NCI-H2107 (cell line): ENCODE measurements at places on chromosomes 2 and 18.
A peak's percentile ranks its signal among the peaks of the same experiment; 100 is the strongest.

DNA sequence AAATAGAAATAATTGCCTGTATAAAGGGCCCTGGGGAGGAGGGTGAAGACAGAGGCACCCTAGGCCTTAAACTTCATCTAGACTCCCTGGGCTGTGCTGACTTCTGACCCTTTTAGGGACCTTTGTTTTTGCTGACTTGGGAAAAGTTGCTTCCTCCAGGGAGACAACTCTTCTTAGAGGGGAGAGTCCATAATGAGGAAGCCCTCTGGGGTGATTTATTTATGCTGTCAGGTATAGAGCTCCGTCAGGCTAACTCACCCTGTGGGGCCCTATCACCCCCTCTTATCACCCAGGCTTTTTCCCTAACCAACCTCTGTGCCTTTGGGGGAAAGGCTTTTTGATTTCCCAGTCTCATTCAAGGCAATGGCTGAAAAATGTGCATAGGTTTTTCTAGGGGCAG is 8.1 kb downstream of the ONECUT2 start:
- DNase-seq = no peak

DNA sequence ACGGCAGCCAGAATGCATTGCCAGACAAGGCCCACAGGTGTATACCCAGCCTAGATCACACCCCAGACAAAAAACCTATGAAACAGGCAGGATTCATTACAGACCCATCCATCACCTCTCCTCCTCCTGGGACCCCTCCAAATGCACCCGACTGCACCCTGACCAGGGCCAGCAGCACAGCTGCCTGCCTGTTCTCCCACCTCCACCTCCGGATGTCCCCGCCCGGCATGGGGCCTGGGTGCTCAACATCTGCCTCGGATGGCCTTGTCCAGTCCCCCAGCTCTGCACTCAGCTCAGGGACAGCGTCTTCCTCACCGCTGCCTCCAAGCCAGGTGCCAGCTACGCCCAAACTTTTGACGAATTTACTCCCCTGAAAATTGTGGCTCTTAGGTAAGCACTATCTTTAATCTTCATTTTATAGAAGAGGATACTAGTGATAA is 91.1 kb downstream of the TPO start:
- DNase-seq = no peak

- no peak for DNase-seq
Observed at GRCh38 chr2:160387558-160388262, 105.9 kb downstream of the RBMS1 start.

DNA sequence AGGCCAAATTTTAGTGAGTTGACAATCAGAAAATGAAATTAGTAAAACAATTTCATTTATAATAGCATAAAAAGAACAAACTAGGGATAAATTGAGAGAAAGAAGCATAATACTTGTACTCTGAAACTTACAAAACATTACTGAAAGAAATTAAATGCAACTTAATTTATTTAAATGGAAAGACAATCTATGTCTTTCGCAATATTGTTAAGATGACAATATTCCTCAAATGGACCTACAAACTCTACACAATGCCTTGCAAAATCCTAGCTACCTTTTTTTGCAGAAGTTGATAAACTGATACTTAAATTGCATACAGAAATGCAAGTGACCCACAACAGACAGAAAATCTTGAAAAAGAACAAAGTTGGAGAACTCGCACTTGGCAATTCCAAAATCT is 9.1 kb downstream of the EPG5 start:
- no peak for DNase-seq

DNA sequence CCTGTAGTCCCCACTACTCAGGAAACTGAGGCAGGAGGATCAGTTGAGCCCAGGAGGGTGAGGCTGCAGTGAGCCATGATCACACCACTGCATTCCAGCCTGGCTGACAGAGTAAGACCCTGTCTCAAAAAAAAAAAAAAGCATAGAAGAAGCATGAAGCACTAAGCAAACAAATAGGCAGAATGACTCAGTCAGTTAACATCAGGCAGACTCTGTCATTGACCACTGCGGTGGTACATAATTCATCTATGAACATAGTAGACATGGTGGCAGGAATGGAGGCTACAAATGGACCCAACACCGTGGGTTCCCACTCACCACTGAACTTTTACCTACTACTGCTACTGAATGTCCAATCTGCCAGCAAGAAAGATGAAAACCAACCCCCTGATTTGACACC is 7.6 kb upstream of the ASXL2 start:
- DNase-seq = no peak

- DNase-seq = no peak
Observed at GRCh38 chr2:126808929-126809328, 89.8 kb upstream of the TEX51 start.

DNA sequence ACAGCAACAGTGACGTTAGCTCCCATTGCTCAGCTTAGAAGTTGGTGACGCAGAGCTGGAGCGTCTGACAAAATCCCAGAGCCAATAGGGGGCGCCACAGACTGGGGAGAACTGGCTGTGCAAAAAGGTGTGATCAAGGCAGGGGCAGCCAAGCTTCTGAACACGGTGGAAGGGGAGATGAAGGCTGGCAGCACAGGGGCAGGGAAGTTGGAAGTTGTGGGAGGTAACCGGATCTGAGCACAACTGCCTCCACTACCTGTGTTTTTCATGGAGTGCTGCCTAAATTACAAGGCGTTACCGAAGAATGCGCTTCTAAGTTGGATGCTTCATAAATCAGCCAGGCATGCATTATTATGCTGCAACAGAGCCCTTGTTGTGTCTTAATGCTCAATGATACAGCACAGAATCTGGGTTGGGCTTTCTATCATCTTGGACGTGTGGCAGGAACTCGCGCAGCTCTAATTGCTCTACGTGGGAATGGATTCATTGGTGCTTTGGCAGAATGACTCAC is 370.0 kb downstream of the SLC4A3 start:
- no peak for DNase-seq

DNA sequence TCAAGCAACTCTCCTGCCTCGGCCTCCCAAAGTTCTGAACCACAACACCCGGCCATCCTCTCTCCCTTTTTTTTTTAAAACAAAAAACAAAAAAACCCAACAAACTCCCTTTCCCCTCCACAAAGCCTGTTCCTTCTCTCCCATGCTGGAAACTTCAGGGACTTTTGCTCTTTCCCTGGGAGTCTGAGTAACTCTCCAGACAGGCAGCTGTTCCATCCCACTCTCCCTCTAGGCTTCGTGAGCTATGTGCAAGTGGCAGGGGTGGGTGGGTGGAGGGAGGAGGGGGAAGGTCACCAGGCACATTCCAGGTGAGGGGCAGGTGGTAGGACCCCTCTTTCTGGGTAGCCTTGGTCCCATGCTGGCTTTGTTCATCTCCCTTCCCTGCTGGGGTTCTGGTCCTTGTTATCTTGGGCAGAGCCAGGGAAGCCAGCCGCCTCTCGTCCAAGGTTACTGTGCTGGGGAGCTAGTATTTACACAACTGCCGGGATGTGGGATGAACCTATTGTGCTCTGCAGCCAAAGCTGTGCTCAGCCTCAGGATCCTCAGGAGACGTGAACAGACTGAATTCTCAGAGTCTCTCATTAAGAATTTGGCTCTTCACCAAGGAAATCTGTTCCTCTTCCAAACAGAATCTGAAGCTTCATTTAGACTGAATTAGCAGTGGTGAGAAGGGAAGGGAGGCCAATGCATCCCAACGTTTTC is 106.9 kb downstream of the LIPG start:
- peak; percentile 22 for DNase-seq

GRCh38 chr2:127027715-127028114 is 79.2 kb downstream of the BIN1 start:
- no peak for DNase-seq

DNA sequence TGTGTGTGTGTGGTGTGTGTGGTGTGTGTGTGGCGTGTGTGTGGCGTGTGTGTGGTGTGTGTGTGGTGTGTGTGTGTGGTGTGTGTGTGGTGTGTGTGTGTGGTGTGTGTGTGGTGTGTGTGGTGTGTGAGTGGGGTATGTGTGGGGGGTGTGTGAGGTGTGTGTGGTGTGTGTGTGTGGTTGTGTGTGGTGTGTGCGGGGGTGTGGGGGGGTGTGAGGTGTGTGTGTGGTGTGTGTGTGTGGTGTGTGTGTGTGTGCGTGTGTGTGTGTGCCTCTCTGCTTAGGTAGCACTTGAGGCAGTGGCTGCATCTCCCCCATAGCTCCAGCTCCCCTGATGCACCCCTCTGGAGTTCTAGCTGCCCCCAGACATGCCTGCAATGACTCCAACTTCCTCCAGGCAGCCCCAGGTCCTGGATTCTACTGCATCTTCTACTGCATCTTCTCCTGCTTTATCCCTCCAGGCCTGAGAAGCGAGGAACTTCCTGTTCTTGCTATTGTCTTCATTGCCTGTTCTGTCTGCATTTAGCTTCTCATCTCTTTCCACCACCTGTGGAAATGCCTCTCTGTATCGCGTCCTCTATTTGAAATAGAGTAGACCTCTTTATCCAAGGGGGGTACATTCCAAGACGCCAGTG is 22.2 kb upstream of the MLPH start:
- DNase-seq = no peak

DNA sequence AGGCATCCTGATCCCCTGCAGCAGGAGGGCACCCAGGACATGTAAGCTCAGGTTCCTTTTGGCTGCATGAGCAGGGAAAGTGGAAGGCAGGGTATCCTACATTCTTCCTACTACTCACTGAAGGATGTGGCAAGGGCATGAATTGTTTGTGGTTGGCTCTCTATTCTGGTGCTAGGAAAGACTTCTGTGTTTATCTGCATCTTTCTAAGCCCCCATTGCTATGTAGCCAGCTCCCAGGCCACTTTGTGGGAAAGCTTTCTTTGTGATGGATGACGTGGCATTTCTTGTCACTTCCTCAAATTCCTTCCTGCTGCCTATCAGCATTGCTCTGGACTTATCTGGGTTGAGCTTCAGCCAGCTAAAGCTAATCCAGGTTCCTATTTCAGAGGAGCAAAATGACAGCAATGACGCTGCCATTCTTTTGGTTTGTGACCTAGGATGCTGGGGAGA is 46.2 kb downstream of the MEIS1 start:
- DNase-seq = no peak

DNA sequence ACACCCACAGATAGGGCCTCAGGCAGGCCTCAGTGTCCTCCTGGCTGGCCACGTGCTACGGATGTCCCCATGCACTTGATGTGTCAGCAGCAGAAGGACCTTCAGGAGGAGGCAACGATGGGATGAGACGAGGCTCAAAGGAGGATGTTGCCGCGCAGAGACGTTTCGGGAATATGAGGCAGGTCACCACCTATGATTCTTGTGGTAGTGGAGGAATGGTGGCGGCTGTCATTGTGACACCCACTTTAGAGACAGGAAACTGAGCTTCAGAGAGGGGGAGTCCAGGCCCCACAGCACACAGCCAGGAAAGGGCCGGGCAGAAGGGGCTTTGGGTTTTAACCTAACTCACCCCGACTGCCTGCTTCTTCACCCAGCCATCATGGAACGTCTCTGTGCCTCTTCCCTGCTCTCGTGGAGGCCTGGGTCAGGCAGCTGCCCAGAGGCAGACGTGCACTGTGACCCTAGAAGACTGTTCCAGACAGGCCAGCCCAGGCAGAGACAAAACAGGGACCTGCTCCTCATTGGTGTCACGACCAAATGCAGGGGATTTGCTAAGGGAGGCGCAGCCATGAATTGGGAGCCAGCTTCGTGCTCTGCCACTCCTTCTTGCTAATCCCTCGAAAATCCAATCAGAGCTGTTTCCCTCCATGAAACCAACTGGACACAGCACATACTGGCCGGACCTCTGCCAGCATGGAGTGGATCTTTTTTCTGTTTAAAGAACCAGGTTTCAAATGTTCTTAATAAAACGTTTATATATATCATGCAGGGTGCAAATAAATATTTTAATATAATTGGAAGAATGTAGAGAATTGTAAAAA is 169.2 kb downstream of the ASB1 start:
- no peak for DNase-seq

GRCh38 chr2:121234791-121235190 is 50.2 kb downstream of the TFCP2L1 start:
- DNase-seq = no peak

GRCh38 chr2:148416248-148416647 is 228.3 kb upstream of the EPC2 start:
- DNase-seq = no peak

GRCh38 chr2:174840436-174840835 is 76.2 kb upstream of the CHRNA1 start:
- DNase-seq = no peak

GRCh38 chr18:57015451-57015850 is 131.4 kb upstream of the BOD1L2 start:
- peak; percentile 43 for DNase-seq
